ENCODE measurements at places on chromosomes 4 and X.

GRCh38 chr4:44616621-44617020, 34.8 kb downstream of the YIPF7 start:
- no peak for DNase-seq

GRCh38 chr4:143148521-143148920, 36.2 kb upstream of the USP38 start:
- no peak for DNase-seq

- no peak for DNase-seq
Observed at GRCh38 chr4:83709627-83710026, 173.7 kb downstream of the GPAT3 start.

DNA sequence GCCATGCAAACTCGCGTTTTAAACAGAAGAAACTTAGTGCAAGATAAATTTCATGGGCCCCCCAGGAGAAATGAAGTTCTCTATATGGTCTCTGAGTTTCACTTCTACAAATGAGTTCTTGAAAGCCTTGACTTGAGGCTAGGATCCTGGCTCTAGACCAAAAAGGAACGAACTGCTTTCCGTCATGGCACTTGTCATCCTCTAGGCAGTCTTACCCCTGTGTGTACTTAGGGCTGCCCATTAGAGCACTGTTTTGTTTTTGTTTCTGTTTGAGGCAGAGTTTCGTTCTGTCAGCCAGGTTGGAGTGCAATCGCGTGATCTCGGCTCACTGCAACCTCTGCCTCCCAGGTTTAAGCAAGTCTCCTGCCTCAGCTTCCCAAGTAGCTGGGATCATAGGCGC, 29.0 kb downstream of the RNF4 start:
- DNase-seq: no peak

DNA sequence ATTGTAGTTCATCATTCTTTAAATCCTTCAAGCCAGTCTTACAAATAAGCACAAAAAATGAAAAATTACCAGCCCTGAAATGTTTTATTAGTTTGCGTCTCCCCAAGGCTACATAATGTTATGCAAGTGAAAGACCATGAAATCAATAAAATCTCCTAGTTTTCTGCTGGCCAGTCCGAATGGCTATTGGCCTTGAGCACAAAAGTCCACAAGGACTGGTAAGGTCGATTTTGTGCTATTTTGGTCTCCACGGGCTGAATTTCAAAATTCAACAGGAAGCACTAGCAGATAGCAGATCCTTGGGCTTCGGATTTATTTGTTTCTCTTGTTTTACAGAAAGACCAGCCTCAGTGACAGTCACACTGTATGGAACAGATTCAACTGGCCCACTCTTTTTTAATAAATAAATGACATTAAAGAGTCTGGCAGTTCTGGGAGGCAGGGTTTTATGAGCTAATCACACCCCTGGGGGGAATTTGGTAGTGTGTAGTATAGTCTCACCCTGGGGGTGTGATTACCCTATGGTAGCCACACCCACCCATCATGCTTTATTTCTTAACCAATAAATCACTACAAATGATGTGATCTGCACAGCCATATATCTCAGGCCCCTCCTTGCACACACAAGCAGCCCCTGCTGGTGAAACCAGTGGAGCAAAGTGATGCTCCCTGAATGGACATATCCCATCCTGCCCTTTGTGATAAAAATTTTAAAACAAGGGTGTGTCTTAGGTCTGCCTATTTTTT, 51.1 kb upstream of the TMEM33 start:
- DNase-seq: no peak

DNA sequence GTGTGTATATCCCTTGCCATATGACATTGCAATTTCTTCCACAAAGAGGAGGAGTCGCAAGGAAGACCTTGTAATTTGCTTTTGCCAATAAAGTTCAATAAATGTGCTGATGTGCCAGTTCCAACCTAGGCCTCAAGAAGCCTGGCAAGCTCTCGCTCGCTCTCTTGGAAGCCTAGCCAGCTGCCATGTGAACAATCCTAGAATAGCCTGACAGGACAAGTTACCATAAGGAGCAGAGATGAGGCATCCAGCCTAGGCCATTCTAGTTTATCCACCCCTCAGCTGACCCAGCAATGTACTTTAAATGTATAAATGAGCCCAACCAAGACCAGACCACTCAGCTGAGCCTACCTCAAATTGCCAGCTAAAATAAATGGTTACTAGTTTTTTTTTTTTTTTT, 145.7 kb upstream of the QRFPR start:
- DNase-seq: no peak

DNA sequence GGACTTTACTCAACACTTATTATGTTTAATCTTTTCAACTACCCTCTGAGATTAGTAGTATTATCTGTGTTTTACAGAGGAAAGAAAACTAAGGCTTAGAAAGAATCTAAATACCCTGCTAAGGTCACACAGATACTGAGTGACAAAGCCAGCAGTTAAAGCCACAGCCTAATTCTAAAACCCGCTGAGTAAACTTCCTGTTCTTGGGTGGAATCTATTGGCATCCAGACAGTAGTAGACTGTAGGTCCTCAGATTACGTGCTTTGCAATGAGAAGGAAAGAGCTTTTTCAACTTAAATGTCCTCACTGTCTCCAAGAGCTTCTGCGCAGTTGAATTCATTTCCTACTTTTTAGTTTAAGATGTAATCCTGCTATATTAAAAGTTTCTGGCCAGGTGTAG, 126.0 kb downstream of the TENM3 start:
- DNase-seq: no peak

DNA sequence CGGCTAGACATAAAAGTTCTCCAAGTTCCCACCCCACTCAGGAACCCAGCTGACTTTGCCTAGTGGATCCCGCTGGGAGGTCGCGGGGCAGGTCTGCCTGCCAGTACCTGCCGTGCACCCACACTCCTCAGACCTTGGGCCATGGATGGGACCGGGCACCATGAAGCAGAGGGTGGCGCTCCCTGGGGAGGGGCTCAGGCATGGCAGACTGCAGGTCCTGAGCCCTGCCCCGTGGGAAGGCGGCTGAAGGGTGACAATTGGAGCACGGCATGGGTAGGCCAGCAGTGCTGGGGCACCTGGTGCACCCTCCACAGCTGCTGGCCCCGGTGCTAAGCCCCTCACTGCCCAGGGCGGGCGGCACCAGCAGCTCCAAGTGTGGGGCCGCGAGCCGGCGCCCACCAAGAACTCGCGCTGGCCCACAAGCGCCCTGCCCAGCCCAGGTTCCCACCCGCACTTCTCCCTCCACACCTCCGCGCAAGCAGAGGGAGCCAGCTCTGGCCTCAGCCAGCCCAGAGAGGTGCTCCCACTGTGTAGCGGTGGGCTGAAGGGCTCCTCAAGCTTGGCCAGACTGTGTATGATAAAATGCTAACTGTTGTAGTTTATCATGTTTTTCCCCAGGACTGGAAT, 63.1 kb downstream of the UGT2A2 start:
- DNase-seq: no peak

DNA sequence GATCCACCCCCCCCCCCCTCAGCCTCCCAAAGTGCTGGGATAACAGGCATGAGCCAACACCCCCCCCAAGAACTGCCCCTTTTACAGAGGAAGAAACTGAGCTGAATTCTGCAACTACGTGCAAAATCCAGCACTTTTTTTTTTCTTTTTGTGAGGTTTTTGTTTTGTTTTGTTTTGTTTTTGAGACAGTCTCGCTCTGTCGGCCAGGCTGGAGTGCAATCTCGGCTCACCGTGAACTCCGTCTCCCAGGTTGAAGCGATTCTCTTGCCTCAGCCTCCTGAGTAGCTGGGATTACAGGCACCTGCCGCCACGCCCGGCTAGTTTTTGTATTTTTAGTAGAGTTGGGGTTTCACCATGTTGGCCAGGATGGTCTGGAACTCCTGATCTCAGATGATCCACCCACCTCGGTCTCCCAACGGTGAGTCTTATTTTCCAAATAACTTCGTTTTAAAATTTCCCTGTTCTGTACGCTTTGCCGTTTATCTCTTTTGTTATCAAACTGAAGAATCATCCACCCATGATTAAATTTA, 4.9 kb downstream of the CRLF2 start:
- no peak for DNase-seq

- no peak for DNase-seq
Observed at GRCh38 chr4:70624226-70624793, 4.2 kb upstream of the ENAM start.

DNA sequence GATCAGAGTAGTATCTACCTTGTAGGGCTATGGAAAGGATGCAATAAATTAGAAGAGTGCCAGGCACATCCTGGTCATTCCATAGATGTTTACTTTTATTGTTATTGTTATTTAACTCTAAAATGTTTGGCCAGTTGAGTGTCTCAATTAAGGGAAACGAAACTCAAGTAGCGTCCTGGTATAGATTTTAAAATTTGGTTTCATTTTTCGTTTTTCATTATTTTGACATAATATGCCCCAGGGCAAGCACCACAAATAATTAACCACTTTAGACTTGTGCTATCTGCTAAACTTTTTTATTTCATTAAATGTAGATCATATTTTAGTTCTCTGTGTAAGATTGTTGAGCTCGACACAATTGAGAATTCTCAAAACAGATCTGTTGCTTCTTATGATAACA, 179.7 kb upstream of the PRPS2 start:
- no peak for DNase-seq

GRCh38 chr4:104986306-104986705, 160.4 kb upstream of the TET2 start:
- no peak for DNase-seq

- DNase-seq: no peak
Observed at GRCh38 chr4:76952071-76952470, 2.5 kb downstream of the SEPTIN11 start.

DNA sequence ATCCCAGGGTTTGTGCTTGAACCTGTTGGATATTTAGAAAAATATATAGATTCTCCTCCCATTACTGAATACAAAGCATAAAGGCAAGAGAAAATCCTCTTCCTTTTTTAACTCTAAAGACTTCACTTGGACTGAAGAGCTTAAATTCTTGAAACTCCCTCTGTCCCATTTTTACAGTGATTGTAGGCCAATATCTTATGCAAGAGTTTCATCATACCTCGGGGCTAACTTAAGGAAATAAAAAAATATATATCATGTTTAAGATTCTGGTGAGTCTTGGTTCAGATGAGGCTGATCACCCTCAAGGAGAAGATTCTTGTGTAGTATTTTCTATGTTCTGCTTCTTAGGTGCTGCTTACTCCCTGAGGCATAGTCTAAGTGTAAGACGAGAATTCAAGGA, 1449.6 kb downstream of the C4orf33 start:
- no peak for DNase-seq

DNA sequence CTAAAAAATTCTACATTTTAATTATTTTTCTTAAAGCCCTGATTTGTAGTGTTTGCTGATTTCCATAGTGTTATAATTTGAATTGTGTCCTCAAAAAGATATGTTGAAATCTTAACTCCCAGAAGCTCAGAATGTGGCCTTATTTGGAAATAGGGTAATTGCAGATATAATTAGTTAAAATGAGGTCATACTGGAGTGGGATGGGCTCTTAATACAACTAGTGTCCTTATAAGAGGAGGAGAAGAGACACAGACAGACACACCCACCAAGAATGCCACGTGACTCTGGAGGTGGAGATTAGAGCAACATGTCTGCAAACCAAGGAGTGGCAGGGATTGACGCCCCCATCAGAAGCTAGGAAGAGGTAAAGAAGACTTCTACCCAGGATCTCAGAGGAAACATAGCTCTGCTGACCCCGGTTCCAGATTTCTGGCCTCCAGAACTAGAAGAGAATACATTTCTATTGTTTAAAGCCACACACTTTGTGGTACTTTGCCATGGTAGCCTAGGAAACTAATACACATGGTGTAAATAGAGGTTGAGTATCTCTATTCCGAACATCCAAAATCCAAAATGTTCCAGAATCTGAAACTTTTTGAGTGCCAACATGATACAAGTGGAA, 70.5 kb upstream of the IRF2 start:
- no peak for DNase-seq

GRCh38 chr4:109977854-109978501, 65.3 kb downstream of the EGF start:
- no peak for DNase-seq
